ENCODE measurements at places on chromosomes 1 and 21. TPM values are rescaled to one million over a fixed set of nuclear protein-coding genes. Genes with fewer than 3 reads are reported as not detected.

GRCh38 chr1:160858097-160858496 lies 4.6 kb downstream of the CD244 start:
- no peak for DNase-seq

GRCh38 chr1:93483200-93483599 lies 35.3 kb downstream of the FNBP1L start:
- DNase-seq = no peak

GRCh38 chr1:14539953-14540563 lies 58.4 kb upstream of the KAZN start:
- no peak for DNase-seq

DNA sequence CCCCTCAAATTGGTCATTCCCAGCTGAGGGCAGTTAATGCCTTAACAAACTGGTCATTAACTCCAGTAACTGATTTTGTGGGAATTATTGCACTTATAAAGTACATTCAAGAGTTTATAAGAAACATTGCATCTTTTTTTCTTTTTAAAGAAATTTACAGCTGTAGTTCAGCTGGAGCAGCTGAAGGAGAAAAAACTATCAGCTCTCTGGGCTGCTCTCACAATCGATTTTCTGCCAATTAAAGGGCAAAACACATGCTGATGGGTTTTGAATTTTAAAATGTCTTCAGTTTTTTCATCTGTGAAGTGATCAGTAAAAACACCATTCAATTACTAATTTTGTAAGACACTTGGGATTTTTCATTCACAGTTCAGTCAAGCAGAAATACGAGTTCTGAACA lies 74.7 kb downstream of the KIFAP3 start:
- no peak for DNase-seq

- no peak for DNase-seq
These were observed 353.6 kb downstream of the RRAGC start for GRCh38 chr1:38505944-38506343.

DNA sequence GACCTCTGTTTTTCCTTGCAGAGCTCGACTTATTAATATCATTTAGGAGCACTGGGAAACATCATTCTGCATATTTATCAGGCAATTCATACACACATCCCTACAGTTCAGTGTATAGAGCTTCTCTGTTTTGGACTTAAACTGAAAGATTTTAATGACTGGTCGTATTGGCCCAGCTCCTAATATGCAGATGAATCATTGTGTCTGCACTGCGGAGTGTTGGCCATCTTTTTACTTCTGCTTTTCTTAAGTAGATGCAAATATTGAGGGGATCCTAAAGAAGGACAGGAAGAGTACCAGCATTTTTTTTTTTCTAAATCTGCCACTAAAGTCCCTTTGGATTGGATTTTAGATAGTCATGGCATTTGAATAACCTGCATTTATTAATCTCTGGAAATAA lies 154.8 kb downstream of the BACH1 start:
- DNase-seq = no peak

DNA sequence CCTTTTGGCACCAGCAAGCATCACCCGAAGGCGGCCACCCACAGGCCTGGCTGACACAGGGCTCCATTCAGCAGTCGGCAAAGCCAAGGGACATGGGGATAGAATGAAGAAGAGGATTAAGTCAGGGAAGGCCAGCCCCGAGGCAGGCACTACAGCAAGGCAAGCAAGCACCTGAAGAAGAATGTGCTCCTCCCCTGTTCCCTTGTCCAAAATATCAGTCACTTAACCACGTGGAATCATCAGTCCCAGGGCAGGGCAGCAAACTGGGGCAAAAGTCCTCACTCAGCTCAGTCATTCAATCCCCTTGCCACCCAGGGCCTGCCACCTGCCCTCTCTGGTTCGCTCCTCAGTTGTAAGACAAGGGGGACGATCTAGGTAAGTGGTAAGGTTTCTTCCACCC lies 9.3 kb downstream of the KANK4 start:
- DNase-seq = no peak

The CSRP1 gene
- total RNA-seq = 78.7 TPM

The RAB25 gene
- not detected for total RNA-seq

The APOBEC4 gene
- total RNA-seq = not detected

The TNNI3K gene
- total RNA-seq = not detected

The CD101 gene
- total RNA-seq = 34.4 TPM

The OR2L13 gene
- total RNA-seq = not detected

The TTC22 gene
- total RNA-seq = 6.5 TPM
